GM13977 (cell line): ENCODE measurements at places on chromosomes 2 and 18.
A peak's percentile ranks its signal among the peaks of the same experiment; 100 is the strongest.

- DNase-seq = no peak
Measured at GRCh38 chr2:240290432-240291336, 144.8 kb upstream of the GPC1 start.

- DNase-seq = peak; percentile 58
Measured at GRCh38 chr2:96869281-96869821, 529 bp downstream of the SEMA4C start.

DNA sequence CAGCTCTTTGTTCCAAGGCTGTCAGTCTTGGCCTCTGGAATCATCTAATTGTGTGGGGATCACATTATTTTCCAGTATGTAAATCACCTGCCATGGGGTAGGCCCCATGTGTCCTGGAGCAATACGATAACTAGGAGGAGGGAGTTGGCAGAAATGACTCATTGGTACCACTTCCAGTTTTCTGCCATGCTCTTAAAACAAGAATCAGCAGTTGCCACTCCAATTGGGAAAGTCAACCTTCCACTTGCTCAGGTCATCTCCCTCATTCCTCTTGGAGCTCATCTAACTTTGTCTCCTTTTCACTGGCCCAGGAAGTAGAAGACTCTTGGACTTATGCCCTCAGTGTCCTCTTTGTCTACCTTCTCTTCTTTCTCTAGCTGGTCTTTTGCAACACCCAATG is 487.0 kb downstream of the SLC4A3 start:
- DNase-seq = no peak

DNA sequence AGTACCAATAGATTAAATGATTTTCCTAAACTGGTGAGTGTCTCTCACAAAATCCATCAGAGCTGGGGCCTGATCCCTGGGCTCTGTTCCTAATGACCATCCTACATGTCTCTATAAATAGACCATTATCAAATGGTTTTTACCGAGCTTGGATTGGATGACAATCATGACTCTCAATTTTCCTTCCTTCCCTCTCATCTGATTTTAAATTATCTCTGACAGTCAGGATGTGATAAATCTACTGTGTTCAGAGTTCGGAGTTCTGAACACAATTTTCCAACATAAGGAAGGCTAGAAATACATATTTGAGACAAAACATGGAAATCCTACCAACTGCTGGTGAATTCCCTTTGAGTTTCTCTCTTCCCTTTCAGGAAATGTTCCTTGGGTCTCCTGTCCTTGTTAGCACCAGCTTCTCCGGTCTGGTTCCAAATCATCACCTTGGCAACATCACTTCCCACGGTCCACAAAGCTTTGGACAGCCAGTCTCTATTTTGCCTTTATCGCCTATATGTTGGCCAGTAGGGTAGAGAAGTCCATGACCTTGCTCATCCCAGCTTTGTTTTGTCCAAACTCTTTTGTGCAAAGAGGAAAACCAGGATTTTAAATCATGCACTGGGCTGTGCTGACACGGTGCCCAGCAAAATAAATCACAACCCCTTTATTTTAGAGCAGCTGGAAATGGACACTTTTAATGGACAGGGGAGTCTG is 139.6 kb upstream of the ITGA6 start:
- no peak for DNase-seq

GRCh38 chr2:240732911-240733622 is 41.4 kb downstream of the AQP12A start:
- DNase-seq = peak; percentile 33

GRCh38 chr2:27185331-27186026 is 26.4 kb upstream of the ATRAID start:
- DNase-seq = no peak

- DNase-seq = no peak
Measured at GRCh38 chr18:65706646-65707045, 44.2 kb upstream of the CDH7 start.

- no peak for DNase-seq
Measured at GRCh38 chr2:144015655-144016245, 504.2 kb downstream of the ZEB2 start.

- DNase-seq = no peak
Measured at GRCh38 chr2:101135412-101136296, 15.5 kb downstream of the TBC1D8 start.

GRCh38 chr2:174779361-174779928 is 15.2 kb upstream of the CHRNA1 start:
- no peak for DNase-seq

- no peak for DNase-seq
Measured at GRCh38 chr2:220241423-220241822, 614.0 kb downstream of the SLC4A3 start.

DNA sequence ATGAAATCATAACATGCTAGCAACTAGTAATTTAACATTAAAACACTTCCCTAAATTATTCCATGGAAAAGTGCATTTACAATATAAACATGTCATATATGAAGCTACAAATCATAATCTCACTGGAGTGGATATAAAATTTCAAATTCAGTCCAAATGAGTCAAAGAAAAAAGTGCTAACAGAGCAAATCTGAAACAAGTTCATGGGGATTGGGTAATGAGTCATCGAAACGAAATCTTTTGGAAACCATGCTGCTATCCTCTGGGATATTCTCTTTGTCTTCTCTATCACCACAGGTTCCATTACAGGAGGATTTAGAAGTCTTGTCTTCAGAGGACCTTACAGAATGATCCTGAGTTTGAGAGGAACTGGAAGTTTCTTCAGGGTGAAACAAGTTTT is 34.1 kb downstream of the STK17B start:
- no peak for DNase-seq

- DNase-seq = no peak
Measured at GRCh38 chr2:64840426-64840881, 148.7 kb upstream of the SLC1A4 start.

- no peak for DNase-seq
Measured at GRCh38 chr18:49655266-49656072, 93.6 kb downstream of the LIPG start.

DNA sequence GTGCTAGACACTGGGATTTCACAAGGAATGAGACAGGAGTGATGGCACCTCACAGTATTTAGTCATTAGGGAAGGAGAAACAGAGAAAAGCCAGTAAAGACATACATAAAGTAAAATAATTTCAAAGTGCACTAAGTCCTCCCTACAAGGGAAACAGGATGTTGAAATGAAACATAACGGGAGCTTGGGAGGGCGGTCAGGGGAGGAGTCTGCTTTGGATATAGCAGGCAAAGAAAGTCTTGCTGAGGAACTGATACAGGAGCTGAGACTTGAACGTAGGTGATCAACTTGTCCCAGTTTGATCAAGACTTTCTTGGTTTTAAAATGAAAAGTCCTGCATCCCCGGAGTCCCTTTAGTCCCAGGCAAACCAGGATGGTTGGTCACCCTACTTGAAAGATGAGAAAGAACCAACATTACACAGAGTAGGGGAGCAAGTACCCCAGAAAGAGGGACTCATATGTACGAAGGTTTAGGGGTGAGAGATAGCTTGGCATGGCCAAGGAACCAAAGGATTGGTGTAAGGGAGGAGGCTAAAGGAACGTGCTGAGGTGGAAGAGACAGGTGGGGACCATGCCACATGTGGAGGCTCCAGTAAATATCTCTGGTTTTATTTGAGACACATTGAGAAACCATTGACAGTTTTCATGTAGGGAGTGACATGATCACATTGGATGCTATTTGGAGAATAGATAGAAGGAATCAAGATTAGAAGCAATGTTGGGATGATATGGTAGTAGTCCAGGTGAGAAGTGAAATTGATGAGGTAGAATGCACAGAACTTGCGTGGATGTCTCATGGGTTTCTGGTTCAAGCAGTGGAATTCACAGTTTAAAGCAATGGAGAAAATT is 28.4 kb downstream of the FBXO48 start:
- no peak for DNase-seq

DNA sequence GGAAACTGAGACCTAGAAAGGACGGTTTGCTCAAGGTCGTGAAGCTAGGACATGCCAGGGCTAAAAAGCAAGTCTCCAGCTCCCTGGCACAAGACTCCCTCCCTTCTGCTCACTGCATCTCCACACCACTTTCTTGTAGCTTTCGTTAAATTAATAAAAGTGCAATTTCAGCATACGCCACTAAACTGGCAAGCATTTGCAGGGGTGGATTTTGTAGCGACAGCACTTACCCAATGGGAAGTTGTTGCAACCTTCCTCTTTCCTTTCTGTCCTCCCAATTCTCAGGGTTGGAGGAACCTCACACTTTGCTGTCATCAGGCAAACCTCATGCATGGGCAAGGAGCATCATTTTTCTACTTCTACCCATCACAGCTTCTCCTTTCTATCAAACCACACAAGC is 7.4 kb upstream of the RHOB start:
- DNase-seq = no peak

GRCh38 chr2:201383136-201383535 is 26.0 kb upstream of the FLACC1 start:
- DNase-seq = no peak

DNA sequence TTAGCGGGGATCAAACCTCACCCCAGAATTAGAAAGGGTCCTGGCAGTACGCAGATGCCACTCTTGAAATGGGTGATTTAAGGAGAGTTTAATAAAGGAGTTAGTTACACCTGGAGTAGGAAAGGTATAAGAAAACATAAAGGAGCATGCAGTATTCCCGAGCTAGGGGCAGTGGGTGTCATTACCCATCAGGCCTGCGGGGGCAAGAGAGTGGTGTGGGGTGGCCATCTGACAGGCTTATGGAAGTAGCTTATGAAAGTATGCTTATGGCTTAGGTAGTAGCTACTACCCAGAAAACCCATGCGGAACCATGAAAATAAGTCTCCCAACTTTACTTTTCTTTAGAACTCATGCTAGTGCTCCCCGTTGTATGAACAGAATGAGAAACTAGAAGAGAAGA is 568.9 kb upstream of the ACVR2A start:
- no peak for DNase-seq

GRCh38 chr2:158498043-158498748 is 41.4 kb downstream of the PKP4 start:
- no peak for DNase-seq

GRCh38 chr2:119291588-119292167 is 68.0 kb downstream of the STEAP3 start:
- DNase-seq = no peak

GRCh38 chr2:128180031-128180430 is 89.0 kb downstream of the UGGT1 start:
- no peak for DNase-seq
